Stimulated activated CD4-positive, alpha-beta T cell treated with anti-CD3 and anti-CD28 coated beads, Interleukin-1b, Interleukin-23, amount 100 ng/mL, for 48 hours (primary cell): ENCODE measurements at places on chromosomes 3 and 15.

DNA sequence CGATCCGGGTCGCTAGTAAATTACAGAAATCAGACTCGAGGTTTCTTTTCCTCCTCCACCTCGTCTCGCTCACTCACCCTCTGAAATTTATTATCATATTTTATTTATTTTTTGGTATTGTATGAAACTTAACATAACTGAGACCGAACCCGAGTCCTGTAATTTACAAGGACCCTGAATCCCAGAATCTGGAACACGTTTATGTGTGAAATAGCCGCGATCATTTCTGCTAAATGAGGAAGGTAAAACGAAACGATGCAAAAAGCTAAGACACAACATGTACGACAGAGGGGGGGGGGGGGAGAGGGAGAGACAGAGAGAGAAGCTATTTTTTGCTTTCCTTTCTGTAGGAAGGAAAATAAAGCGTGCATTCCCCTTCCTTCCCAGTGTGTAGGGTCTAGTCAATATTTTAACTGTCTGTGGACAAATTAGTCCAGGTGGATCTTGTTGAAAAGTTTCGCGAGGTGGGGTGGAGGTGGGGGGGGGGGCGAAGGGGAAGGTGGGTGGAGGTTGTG, 1.6 kb downstream of the BBX start:
- DNase-seq: no peak

DNA sequence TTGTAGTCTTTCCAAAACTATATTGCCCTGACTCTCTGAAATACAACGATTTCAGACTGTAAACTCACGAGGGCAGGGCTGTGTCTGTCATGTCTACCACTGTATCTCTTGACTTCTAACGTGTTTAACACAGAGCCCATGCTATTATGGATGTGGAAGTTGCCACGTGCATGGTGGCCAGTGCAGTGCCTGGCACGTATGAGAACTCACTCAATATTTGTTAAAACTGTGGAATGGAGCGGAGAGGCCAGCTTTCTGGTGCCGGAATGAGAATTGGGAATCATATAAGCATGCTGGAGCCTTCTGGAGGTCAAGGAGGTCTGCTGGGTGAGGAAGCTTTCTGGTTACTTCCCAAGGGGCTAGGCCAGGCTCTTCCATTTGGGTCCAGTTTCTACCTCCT, 220.6 kb upstream of the LYSMD4 start:
- DNase-seq: no peak

- DNase-seq: no peak
Observed at GRCh38 chr15:90037511-90037860, 36.4 kb downstream of the ZNF710 start.

DNA sequence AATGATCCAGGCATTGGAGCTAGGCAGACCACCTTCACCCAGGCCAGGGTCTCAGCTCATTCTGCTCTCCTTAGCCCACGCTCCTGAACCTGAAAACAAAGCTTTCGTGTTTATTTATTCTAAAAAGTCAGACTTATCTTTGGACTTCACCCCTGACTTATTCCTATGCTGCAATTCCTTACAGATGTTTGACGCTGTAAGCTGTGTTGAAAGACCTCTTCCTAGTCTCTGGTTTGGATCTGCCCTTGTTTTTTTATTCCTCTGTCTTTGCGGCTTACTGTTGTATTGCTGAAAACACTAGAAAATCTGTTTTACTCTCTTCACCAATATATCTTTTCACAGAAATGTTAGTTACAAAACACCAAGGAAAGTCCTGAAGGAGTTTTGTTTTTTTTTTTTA, 40.5 kb upstream of the LDHAL6B start:
- no peak for DNase-seq

GRCh38 chr15:76577879-76578512, 241.4 kb downstream of the ISL2 start:
- no peak for DNase-seq

DNA sequence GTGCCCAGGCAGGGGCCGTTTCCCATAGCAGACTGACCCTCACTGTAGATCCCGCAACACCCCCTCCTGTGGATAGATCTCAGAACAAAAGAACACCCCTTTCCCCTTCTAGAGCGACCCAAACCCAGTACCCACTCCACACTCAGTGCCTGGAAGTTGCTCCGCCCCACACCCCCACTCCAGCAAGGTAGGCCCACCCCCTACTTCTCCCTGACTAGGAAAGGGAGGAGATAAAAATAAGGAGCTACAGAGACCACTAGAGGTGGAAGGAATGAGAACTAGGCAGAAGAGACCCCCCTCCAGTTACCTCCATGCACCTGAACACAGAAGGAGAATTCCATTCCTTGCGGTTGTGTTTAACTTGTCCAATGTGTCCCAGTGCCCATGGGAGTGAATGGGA, 30.2 kb upstream of the PARL start:
- no peak for DNase-seq

DNA sequence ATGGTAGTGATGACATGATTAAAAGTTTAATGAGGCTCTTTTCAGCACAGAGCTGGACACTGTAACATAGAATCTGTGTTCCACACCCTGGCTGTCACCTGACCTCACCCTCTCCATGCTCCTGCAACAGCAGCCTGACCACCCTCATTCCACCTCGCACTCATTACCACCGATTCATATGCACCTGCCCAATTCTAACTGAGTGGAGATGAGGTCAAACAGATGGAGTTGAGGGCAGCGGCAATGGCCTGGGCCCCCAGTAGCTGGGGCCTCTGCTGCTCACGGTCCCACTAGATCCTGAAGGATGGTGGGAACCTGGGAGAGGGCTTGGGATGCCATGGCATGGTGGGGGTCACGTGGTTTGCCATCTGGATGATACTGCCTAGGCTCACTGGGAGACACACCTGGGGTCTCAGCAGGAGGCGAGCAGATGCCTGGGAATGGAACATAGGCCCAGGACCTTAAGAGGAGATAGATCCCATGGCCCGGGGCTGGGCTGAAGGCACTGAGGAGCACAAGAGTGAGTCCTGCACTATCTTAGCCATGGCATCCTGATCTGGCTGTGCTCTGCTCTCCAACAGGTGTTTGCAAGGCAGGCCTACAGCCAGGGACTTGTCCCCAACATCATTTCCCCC, 1.3 kb downstream of the SCN5A start:
- DNase-seq: no peak

DNA sequence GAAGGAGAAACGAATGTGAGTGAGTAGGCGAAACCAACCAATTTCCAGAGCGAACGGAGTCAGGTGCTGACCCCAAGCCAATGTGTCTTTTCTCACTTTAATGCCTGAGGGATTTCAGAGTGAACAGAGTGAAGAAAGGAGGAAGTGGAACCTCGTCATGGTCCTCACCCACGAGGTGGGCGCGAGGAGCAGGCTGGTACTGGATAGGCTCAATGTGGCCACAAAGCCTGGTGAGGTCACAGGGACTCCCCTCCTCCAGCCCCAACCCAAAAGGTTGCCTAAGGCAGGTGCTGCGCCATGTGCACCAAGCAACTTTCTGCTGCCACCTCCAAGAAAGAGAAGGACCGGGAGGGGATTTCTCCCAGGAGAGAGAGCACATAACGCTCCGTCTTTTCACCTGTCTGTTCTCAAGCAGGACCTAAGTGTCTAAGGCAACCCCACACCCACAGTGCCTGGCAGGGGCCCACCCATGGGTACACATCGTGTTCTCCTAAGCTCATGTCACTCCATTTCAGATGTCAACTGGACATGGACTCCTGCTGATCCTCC, 3.8 kb downstream of the NRROS start:
- peak; percentile 62 for DNase-seq

DNA sequence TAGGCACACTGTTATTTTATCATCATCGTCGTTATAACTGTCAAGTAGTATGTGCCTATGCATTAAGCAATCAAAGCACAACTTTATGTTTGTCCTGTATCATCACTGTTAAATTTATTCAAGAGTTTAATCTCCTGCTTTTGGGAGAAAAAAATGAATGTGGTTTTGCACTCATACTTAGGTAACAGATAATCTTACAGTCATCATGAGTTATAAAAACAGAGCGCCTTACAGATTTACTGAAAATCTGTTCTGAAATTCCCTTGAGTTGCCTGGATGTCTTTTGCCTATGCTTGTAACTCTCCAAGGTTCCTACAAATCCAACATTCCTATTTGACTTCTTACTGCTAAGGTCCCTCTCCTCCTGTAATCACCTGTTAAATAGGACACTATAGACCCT, 307.3 kb downstream of the ZIC4 start:
- DNase-seq: no peak

DNA sequence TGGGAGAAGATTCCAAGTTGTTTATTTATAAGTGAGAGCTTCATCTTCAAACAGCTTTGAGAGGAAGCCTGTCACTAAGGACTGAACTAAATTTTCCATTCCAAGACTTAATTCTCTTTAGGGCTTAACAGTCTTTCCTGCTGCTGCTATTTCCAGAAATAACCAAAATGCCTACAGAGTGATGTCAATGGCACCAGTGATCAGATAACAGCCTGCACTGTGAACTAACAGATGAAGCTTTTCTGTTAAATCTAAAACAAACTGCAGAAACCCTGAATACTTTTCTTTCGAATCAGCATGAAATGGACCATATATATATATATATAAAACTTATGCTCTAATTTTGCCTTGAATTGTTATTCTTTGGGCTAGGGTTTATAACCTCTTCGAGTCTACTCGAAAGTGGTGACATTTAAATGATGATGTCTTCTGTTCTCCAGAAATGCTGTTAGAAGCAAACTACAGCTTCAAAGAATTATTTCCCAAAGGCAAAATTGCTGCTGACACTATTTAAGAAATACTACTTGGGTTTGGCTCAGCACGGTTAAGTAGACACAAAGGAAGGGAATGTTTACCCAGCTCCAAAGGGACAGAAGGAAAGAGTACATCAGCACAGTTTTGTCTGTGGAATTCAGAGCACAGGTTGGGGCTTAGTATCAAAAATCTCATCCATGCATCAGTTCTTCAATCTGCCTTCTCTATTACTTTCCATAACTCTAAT, 238.5 kb upstream of the LRRN1 start:
- DNase-seq: no peak

- DNase-seq: no peak
Observed at GRCh38 chr15:66654739-66655375, 47.2 kb upstream of the SMAD6 start.

- DNase-seq: no peak
Observed at GRCh38 chr15:81478354-81478753, 104.3 kb upstream of the TMC3 start.
